ENCODE measurements at places on chromosomes 4 and X.

- DNase-seq: no peak
Measured at GRCh38 chrX:116827063-116827462, 364.3 kb upstream of the CT83 start.

DNA sequence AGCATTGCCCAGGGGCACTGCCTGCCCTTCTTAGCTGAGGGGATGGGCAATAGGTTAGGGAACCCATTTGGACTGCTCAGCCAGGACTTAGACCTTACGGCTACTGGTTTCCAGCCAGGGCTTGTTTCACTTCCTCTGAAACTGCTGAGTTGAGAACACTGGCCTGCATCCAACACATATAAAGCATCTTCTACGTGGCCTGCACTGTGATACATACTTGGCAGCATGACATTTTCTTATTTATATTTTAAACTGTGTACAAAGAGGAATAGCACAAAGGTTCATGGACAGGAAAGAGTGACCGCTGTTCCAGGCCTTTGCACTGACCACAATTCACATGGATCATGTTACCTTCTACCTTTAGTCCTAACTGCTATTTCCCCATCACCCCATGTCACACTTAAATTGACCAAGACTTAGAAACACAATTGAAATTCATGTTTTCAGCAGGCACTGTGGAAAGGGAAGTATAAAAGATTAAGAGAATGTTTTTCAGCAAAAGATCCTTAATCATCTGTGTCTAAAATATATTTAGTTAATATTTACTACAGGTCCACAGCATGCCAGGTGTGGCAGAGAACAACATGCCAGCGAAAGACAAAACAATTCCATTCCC lies 43.7 kb downstream of the NLGN4X start:
- no peak for DNase-seq

- no peak for DNase-seq
Measured at GRCh38 chr4:24794916-24795665, at the start of gene SOD3. SOD3 (plus strand) TSS chr4:24795573; CDS start chr4:24799522, 3,949 bp downstream.

GRCh38 chr4:106868381-106869035 lies 167.6 kb downstream of the DKK2 start:
- no peak for DNase-seq

DNA sequence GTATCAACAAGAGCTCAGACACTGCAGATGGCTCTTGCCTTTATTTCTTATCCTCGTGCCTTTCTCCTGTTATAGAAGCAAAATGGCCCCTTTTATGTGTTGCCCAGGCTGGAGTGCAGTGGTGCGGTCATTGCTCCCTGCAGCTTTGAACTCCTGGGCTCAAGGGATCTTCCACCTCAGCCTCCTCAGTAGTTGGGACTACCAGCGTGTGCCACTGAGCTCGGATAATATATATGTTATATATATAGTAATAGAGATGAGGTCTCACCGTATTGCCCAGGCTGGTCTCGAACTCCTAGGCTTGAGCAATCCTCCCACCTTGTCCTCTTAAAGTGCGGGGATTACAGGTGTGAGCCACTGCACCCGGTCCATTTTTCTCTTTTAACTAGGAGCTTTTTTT lies 79.7 kb downstream of the TMEM131L start:
- DNase-seq: no peak

DNA sequence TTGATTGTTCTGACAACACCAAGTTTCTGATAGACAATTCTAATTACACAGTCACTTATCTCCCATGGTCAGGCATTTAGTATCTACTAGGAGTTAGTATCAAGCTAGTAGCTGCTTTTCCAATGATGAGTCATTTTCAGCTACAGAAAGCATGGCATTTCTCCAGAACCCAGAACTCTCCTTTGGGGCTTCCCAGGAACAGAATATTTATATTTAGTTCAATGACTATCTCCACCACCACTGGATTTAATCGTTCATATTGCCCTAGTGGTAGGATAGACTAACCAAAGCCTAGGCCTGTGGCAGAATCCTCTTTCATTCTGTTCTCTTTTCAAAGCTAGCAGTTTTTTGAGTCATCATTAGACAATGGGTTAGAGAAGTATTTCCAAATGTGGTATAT lies 569.4 kb downstream of the GABRG1 start:
- no peak for DNase-seq

DNA sequence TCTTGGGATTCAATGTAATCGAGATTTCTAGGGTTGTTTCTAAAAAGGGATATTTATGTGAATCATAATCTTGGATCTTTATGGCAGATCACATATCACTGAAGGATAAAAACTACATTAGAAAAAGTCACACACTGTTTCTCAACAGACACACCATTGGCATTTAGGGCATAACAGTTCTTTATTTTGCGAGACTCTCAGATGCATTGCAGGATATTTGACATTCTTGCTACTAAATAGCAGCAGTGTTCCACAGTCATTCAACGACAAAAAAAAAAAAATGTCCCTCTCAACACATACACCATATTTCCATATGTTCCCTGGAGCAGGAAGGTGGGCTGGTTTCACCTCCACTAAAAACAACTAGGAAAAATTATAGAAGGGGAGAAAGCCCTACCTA lies 243.4 kb upstream of the PCDH18 start:
- DNase-seq: no peak

DNA sequence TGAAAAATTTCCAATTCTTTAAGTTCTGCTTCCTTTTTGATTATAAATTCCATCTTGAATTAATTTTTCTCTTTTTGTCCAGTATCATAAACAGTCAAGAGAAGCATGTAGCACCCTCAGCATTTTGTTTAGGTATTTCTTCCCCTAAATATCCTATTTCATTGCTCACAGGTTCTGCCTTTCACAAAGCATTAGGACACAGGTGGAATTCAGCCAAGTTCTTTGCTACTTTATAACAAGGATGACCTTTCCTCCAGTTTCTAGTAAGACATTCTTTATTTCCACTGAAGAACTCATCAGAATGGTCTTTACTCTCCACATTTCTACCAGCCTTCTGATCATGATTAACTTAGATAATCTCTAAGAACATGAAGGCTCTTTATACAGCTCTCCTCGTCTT lies 7.4 kb downstream of the SLC9B1 start:
- DNase-seq: no peak

DNA sequence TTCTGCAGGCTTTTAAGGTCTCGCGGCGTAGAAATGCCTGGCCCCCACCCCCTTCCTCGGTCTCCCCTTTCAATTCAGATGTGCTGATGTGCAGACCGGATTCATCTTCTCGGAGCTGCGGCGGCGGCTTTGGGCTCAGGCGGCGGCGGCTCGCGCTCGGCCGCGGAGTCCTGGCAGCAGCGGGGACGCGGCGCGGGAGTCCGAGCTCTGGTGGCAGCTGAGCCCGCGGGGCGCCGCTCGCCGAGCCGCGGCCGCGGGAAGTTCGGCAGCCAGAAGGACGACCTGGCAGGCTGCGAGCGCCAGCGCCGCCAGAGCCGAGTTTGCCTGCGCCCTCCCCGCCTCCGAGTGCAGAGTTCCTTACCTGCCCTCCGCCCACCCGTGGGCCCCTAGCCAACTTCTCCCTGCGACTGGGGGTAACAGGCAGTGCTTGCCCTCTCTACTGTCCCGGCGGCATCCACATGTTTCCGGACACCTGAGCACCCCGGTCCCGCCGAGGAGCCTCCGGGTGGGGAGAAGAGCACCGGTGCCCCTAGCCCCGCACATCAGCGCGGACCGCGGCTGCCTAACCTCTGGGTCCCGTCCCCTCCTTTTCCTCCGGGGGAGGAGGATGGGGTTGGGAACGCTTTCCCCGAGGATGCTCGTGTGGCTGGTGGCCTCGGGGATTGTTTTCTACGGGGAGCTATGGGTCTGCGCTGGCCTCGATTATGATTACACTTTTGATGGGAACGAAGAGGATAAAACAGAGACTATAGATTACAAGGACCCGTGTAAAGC lies 448 bp downstream of the TLL1 start:
- DNase-seq: no peak
